CD4-positive, alpha-beta T cell treated with Interleukin-17A for 4 hours (primary cell): ENCODE measurements at places on chromosomes 3 and 15.

GRCh38 chr15:64396789-64397188 lies 9.2 kb downstream of the TRIP4 start:
- no peak for DNase-seq

GRCh38 chr3:12345141-12345561 lies 56.3 kb downstream of the PPARG start:
- DNase-seq, result no peak

DNA sequence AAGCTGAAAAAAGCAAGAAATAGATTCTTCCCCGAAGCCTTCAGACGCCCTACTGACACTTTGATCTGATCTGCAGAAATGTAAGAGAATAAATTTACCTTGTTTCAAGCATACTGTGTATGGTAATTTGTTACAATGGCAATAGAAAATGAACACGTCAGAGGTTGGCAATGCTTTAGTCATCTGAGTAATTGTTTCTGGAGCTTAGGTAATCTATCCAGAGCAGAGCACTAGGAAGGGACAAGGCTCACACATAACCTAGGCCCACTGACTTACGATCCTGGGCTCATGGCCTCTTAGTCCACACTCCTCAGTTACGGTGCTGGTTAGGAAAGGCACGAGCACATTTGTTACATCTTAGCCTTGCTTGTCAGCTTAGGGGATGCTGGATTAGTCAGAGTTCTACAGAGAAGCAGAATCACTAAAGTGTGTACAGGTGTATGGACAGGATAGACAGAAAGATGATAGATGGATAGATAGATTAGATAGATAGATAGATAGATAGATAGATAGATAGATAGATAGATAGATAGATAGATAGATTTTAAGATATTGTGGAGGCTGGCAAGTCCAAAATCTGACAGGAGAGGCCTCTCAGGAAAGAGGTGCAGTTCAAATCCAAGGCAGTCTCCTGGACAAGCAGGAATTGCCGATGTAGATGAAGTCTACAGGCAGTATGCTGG lies 46.8 kb upstream of the TBC1D23 start:
- no peak for DNase-seq

DNA sequence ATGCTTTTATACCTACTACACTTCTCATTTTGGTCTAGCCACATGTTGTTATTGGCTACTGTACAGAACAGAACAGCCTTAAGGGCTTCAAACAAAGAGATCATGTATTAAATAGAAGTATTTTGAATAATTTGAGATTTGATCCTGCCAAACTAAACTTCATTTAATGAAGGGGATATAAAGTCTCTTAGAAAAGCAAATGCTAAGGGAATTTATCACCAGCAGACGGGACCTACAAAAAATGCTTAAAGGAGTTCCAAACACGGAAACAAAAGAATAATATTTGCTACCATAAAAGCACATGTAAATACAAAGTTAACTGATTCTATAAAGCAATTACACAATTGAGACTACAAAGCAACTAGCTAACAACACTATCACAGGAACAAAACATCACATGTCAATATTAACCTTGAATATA lies 23.6 kb upstream of the FMN1 start:
- no peak for DNase-seq
